ENCODE measurements at places on chromosomes 3 and 15.

DNA sequence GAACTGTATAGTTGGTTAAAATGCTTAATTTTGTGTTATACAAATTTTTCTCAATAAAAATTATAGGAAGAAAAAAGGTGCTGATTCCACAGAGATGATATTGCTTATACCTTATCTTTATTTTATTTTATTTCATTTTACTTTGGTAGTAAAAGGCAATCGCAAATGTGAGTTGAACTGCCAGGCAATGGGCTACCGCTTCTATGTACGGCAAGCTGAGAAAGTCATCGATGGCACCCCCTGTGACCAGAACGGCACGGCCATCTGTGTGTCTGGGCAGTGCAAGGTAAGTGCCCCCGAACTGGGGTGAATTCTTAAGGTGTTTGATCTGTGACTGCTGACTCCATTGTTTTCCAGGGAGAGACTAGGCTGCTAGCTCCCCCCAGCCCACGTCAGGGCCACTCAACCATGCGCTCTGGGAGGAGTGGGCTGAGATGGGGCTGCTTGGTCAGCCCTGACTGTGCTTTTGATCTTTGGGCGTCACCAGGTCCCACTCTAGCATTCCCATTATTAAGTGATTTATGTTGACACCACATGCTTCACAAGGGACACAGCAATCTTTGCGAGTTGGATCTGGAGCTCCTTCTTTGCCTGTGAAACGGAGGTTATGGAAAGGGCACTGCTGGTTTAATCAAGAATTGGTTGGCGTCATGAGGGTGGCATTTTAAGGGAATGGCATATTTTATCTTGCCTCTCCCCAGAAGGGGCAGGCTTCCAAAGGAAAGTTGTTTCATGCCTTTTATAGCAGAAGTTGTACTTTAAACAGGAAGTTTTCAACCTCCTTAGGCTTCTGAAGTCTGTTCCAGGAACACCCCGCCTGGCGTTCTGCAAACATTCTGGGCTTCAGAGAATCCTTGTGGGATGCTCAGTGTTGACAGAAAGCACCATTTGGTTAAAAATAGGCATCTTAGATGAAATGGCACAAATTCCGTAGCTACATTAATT lies 296.5 kb downstream of the THSD4 start:
- no peak for DNase-seq

GRCh38 chr3:48919215-48920138 lies 835 bp downstream of the ARIH2 start:
- no peak for DNase-seq

- DNase-seq = no peak
Observed at GRCh38 chr15:101288905-101289513, 6.0 kb downstream of the SNRPA1 start.

- DNase-seq = no peak
Observed at GRCh38 chr3:57864853-57865252, 108.7 kb downstream of the SLMAP start.

- DNase-seq = no peak
Observed at GRCh38 chr15:72078887-72079286, 39.1 kb downstream of the MYO9A start.

- no peak for DNase-seq
Observed at GRCh38 chr15:62739082-62739481, 303.5 kb upstream of the TPM1 start.

- no peak for DNase-seq
Observed at GRCh38 chr3:30294241-30294667, 312.1 kb upstream of the TGFBR2 start.

DNA sequence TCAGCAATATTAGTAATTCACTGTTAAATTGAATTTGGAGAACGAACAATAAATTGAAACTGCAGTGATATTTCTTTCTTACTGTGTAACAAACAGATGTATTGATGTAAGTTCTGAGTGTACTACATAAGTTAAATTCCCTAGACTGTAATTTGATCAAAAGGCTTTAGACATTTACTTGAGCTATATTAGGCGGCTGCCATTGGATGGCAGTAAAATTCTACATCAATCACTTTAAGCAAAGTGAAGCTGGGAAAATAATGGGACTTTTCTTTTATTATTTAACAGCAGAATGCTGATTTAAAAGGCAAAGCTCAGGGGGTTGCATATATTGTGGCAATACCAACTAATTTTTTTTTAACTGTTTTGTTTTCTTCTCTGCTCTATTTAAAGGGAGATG lies 212.6 kb upstream of the PLSCR5 start:
- no peak for DNase-seq

DNA sequence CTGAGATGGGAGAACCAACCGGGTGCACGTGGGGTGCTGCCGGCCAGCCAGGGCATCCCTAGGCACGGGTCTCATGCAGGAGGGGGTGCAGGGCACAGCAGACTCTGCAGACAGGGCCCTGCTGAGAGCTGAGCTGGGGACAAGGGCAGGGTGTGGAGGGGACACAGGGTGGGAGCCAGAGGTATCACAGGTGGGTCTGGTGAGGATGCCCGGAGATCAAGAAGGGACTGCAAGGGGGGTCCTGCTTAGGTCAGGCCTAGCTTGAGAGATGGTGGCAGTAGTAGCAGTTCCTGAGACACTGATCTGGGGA lies 39.5 kb upstream of the PRR23E start:
- peak; percentile 1 for DNase-seq

DNA sequence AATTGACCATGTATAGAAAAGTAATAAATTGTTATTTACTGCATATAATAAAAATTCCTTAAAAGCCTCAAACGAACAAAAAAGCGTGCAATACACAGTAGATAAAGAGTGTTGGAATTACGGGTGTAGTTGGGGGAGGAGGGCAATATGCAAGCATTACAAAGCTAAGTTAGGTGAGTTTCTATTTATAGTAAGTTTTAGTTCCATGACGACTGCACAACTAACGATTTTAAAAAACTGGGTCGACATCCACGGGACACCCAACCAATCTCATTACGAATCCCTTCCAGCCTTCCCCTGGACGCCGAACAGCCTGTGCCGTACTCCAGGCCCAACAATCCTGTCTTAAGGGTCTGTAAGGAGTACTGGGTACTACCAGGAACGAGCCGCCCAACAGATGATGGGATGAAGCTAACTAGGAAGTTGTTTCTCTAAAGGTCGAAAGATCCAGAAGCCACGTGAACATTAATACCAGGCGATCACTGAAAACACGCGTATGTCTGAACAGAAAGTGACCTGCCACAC lies 677 bp downstream of the POLQ start:
- DNase-seq = no peak

- no peak for DNase-seq
Observed at GRCh38 chr3:190076601-190077394, 43.9 kb downstream of the P3H2 start.

GRCh38 chr15:89165677-89166076 lies 55.7 kb downstream of the RLBP1 start:
- no peak for DNase-seq

DNA sequence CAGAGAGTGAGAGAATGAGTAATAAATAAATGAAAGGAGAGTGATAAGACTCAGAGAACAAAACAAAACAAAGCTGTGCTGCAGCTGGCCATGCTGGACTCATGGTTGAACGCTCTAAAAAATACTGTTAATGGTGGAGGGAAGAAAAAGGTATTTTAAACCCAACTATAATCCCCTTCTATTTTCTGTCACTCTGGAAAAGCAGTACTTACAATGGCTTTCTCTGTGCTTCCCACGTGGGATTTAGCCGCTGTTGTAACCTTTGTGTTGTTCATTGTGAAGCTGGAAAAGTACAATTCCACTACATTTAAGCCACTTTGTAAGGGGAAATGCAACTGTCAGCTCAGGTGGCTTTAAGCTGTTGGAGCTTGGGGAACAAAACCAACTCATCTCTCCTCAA lies 917.7 kb downstream of the IGSF11 start:
- DNase-seq = no peak

DNA sequence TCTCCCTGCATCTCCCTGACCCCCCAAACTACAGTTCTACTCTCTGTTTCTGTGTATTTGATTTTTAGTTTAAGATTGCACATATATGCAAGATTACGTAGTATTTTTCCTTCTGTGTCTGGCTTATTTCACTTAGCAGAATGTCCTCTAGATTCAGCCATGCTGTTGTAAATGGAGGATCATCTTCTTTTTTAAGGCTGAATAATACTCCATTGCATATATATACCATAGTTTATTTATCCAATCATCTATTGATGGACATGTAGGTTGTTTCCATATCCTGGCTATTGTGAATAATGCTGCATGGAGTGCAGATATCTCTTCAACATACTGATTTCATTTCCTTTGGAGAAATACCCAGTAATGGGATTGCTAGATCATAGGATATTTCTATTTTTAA lies 70.8 kb downstream of the RFTN1 start:
- DNase-seq = no peak

- DNase-seq = no peak
Observed at GRCh38 chr3:135694142-135694541, 271.4 kb upstream of the PPP2R3A start.
